Head of caudate nucleus (tissue), 42 donors: ENCODE measurements at places on chromosomes 7 and 10.

DNA sequence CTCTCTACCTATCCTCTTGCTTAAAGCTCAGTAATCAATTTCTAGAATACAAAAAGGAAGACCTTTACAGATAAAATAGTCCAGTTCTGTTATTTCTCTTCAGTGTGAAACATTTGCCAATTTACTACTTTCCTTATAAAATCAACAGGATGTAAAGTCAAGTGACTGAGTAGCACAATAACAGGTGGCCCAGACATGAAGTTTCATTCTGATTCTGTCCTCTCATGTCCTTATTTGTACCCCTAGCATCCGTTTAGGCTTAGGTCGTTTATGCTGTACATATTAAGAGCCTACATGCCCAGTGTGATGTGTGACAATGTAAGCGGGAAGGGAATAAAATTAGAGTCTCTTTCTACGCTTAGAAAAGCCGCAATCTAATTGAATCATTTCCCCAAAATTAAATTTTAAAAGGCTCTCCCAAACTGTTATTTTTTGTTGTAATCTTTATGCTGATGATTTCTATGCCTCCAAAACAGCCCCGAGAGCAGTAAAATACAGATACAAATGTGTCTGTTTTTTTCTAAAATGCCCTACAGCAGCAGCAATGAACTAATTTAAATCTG lies 29.1 kb downstream of the EPC1 start:
- no peak for DNase-seq

DNA sequence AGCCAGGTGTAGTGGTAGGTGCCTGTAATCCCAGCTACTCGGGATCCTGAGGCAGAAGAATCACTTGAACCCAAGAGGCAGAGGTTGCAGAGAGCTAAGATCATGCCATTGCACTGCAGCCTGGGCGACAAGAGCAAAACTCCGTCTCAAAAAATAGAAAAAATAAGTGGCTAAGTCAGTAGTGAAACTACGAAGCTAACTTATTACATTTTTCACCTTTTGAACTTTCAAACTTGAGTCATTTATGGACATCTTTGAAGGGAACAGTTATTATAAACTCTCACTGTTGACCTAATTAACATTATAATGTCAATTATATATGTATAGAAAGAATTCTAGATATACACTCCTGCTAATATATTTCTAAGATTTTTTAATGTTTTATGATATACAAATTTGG lies 541.5 kb upstream of the C7orf33 start:
- no peak for DNase-seq

DNA sequence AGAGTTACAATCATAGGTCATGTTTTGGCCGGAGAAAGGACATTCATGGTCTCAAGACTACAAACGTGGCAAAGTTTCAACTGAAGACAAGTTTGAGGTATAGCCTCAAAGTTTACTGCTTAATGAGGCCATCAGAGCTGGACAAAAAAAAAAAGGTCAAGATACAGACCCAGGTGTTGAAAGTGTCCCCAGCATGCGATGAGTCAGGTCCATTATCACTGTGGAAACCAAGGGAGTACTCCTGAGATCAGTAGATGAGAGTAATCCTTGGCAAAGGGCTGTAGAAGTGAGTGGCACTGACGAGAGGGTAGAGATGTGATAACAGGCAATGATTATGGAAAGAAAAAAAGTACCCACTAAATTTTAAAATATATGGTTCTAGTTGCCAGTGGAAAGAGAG lies 80.1 kb upstream of the LRRN3 start:
- DNase-seq: no peak

DNA sequence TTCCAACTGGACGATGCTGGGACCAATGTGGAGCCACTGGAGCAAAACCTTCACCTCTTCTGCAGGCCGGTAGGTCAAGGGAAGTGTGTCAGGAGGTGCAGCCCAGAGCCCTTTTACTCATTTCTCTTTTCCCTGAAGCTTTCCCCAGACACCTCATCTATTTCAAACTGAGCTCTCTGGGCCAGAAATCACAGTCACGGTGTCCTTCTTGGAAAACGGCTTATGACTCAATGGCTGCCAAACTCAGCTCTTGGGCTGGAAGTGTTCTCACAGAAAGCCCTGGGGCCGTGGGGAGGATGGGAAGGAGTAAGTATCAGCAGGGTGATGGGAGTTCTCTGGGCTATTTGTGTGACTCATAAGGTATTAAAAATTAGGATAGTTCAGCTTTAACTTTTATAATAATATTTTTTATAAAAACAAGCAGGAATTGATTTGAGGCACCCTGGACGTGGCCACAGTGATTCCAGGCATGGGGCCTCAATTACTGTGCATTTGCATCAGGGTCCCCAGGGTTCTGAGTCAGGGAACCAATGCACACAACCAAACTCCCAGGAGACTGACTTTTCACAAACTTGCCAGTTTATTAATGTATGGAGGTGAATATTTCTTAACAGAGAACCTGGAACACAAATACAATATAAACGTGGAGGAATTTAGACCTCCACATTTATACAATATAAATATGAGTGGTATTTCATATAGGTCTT lies 187.4 kb upstream of the TMEM72 start:
- DNase-seq: no peak

DNA sequence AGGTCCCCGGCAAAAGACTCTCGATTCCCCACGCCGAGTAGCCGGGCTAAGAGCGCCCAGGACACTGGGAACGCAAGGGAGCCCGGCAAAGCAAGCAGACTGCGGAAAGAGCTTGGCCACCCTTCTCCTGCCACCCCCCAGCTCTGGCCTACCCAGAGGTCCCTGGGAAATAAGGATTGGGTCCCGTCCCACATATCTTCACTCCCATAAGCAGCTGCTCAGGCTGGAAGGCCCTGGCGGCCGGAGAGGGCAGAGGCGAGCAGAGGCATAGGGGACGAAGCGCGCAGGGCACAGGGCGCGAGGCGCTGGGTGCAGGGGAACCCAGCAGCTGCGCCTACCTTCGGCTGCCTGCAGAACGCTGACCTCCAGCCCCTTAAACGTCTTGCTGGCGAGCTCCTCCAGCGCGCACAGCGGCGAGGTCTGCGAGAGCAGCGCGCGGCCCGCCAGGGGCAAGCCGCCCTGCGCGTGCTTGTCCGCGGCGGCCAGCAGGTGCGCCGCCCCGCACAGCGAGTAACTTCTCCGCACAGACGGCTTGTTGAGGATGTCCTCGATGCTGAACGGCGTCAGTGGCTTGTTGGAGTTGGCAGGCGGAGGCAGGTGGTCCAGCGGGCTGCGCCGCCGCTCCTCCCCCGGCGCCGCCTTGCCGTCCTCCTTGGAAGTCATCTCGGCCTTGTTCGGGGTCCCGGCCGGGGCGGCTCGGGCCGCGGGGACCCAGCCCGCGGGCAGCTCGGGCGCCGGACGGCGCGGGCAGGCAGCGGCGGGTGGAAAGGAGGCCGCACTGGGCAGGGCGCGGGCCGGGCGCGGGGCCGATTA lies 904 bp downstream of the LBX1 start:
- no peak for DNase-seq

DNA sequence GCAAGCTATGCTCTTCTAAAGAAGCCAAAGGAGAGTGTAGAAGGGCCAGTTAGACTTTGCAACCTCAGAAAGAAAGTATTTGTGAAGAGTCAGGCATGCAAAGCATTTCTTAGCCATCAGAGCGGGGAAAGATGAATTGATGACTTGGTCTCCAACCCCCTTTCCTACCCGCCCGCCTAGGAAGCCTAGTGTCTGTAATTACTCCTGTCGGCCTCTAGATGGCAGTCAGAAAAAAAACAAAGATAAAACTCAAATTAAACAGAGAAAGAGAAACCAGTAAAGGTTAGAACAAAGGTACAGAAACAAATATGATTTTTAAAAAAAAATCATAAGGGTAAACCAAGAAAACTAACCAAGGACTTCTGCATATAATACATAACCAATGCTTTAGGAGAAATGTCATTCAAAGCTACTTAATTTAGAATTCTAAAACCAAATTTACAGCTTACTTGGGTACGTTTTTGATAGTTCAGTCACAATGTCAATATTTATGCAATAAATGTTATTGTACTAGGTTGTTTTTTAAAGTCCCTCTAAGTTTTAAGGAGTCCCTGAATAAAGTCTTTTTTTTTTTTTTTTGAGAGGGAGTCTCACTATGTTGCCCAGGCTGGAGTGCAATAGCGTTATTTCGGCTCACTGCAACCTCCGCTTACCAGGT lies 97.6 kb downstream of the LYZL1 start:
- DNase-seq: no peak

DNA sequence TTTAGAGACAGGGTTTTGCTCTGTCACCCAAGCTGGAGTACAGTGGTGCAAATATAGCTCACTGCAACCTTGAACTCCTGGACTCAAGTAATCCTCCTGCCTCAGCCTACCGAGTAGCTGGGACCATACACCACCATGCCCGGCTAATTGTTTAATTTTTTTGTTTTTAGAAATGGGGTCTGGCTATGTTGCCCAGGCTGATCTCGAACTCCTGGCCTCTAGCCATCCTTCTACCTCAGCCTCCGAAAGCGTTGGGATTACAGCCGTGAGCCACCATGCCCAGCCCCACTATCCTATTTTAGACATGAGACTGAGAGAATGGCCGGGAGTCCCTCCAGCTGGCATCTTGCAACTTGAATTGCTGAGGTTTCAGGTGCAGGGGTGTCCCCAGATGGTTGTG lies 39.4 kb downstream of the KCTD7 start:
- no peak for DNase-seq

GRCh38 chr7:73703757-73704639 lies 15.5 kb downstream of the STX1A start:
- no peak for DNase-seq

DNA sequence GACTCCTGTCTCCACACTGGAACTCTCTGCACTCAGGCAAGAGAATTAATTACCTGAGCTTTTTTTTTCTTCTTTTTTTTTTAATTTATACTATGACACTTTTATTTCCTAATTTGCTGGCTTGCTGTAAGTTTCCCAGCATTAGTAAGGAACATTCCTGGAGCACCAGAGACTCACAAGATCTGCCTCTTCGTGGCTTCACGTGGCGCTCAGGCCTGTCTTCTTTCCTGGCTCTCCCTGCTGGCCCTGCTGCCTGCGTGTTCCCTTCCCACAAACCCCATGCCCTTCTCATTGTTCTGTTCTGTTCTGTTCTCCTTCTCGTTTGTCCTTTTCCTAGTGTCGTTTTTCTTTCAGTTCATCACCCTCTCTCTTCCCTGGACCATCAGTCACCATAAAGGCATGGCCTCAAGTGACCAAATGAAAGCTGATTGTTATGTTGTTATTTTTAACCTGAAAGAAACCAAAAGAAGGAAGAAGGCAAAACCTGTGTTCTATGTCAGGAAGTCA lies 591.6 kb upstream of the PFKP start:
- no peak for DNase-seq

GRCh38 chr7:37428681-37429434 lies 19.8 kb downstream of the ELMO1 start:
- DNase-seq: no peak

GRCh38 chr10:27529010-27529783 lies 25.1 kb downstream of the RAB18 start:
- DNase-seq: no peak

DNA sequence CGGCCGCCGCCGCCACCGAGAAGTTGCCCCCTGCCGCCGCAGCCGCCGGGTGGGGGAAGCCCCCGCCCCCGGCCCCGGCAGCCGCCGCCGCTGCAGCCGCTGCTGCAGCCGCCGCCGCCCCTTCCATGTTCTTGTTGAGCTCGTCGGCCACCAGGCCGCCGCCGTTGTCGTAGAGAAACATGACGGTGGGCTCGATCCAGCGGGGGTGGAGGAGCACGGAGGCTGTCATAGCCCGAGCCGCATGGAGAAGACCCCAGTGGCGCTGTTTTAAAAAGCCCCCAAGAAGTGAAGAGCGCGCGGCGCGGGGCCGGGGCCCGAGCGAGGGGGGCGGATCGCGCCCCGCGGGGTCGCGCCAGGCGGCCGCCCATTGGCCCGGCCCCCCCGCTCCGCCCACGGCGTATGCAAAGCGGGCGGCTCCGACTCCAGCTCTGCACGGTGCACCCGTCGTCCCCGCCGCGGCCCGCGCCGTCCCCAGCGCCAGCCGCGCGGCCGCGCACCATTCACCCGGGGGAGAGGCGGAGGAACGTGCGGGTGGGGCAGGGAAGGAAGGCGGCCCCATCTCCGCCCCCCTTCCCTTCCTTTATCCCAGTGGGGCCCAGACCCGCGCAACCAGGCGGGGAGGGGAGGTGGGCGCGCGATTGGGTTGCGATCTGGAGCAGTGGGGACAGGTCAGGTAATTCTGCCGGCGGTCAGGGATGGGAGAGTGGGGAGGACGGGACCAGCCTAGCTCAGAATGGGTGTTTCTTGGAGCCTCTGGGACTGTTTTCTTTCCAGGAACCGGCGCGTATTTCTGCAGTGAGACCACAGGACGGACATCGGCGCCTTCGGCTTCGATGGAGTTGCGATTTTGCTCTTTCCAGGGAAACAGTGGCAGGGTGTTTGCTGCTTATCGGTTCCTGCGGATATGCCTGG lies at the start of gene HOXA13:
Gene HOXA13, minus strand, starts transcription at position 243 of the 912 bp plus-strand sequence. Its CDS starts 14 bp downstream, at position 229.
- peak; percentile 14 for DNase-seq

- DNase-seq: no peak
These were observed 132.6 kb downstream of the SMURF1 start for GRCh38 chr7:99011341-99011705.

DNA sequence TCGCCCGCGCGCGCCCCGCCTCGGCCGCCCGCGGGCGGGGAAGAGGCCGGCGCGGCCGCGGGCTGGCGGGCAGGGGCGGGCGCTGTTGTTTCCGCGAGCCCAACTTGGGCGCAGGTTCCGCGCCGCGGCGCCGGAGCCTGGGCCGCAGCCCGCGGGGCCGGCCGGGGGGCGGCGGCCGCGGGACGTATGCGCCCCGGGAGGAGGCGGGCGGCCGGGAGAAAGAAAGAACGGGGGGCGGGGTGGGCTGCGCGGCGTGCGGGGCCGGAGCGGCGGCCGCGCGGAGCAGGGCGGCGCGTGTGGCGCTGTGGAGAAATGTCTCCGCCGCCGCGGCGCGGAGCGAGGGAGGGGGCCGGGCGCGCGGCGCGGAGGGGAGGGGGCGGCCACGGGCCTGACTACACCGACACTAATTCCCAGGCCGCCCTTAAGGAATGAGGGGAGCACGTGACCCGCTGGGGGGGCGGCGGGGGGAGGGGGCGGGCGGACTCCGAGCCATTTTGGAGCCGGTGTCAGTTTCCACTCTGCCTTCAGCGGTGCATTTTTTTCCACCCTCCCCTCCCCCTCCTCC lies at the start of gene BMI1:
Gene BMI1, plus strand, starts transcription at position 509 of the 565 bp plus-strand sequence. CDS start 5,351 bp downstream, outside the sequence.
- peak; percentile 92 for DNase-seq

- DNase-seq: no peak
These were observed 46.0 kb downstream of the ATAD1 start for GRCh38 chr10:87771871-87772500.

DNA sequence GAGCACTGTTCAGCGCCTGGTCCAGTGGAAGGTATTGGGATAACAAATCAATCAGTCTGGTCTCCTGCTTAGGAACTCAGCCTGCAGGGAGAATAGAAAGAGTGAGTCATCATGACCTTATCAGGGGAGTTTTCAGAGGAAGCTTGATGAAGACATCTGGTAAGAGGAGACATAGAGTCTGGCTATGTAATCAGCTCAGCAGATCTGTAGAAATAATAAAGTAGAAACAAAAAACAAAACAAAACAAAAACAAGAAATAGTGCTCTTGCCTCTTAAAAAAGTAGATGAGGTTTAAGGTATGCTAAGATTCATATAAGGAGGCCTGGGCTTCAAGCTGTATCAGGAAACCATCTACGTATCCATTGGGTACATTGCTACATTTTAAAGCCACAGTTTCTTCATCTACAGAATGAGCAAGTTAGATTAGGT lies 14.4 kb downstream of the TAS2R41 start:
- no peak for DNase-seq
